ENCODE measurements at places on chromosomes 2 and 18.

DNA sequence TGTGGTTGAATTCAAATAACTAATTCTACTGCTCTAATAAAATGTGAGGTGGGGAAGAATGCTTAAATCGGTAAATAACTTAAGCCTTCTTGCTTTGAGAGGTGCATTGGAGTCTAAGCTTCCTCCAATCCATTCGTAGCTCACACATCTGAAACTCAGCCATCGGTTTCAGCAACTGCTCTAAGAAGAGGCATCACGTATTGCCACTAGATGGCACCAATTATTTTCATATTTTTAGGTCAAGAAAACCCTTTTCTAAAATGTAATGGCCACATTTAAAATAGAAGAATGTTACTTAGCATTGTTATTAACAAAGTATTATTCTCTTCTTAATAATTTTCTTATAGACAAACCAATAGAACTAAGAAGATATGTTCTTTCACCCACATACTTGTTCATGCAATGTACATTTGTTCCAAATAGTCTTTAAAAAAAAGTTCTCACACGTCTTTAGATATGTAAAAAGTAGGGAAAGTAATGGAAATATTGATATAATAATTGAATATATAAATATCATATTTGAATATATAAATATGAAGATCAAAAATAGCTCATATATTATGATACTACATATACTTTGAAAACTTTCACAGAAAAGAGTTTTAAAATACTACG is 229.8 kb downstream of the CCDC178 start:
- DNase-seq, result peak; percentile 62

DNA sequence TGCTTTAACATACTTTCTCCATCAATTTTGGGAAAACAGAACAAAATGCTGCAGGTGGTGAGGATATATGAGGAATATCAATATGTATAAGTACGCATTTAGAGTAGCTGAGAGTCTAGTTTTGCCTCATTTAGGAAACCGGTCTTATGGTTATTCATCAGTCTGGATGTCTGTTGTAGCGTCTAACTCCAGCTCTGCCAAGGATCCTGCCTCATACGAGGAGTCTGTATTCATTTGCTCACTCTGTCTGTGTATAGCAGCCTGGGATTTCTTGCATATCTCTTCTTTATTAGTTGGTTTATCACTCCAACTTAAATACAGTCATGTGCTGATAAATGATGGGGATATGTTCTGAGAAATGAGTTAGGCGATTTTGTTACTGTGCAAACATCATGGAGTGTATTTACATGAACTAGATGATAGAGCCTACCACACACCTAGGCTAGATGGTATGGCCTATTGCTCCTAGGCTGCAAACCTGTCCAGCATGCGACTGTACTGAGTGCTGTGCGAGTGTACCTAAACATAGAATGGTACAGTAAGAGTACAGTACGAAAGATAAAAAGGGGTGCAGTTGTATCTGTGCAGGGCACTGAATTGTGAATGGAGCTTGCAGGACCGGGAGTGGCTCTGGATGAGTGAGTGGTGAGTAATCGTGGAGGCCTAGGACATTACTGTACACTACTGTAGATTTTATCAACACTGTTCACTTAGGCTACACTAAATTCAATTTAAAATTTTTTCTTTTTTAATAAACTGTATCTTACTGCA is 148.1 kb downstream of the ZNF407 start:
- no peak for DNase-seq

GRCh38 chr2:197308996-197309690 is 1.4 kb downstream of the ANKRD44 start:
- no peak for DNase-seq

- no peak for DNase-seq
Observed at GRCh38 chr18:74899554-74899953, 301.9 kb downstream of the ZNF407 start.

DNA sequence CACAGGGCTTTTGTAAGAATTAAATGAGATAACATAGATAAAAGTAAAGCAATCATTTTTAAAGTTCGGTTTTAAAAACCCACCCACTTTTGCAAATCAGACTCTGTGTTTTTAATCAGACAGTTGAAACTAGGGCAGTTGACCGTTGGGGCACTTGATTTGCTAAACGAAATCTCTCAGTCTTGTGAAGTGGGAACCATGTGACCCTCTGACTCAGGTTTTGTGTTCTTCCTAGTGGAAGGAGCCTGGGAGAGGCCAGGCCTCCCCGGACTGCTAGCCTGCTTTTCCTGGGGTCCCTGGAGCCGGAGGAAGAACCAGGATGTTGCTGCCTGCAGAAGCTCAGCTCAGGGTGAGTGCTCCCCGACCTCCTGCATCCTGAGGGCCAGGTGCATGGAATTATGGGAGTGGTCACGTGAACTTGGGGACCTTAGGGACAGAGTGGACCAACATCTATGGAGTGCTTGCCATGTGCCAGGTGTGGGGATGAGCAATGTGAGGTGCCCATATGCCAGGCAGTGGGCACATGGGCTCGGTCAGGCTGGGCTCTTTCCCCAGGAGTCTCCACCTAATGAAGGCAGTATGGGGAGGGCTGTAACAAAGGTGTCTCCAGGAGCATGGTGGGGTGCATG is 3.9 kb downstream of the C2orf72 start:
- DNase-seq, result no peak

GRCh38 chr2:45709137-45709536 is 57.7 kb downstream of the PRKCE start:
- DNase-seq, result no peak

DNA sequence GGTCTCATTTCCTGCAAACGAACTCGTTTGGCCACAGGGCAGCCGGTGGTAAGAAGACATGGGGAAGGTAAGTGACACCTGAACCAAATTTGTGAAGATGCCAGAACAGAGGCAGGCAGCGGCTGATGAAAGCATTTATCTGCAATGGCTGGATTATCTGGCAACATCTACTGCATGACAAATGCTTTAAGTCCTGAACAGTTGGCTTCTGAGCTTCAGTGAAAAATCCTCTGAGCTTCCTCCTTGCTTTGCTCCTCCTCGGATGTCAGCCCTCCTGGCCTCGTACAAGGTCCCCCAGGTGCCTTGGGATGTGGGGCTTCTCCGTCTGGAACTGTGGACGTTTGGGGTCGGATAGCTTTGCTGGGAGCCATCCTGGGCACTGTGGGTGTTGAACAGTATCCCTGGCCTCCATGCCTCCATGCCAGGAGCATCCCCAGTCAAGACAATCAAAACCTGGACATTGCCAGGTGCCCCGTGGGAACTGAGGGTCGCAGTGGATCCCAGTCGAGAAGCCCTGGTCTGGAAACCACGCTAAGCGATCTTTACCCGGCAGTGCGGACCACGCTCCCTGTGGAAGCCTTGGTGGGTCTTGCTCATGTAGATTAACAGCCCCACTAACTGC is 49.3 kb downstream of the KCNG2 start:
- no peak for DNase-seq

GRCh38 chr2:156892467-156893281 is 364.8 kb upstream of the GALNT5 start:
- DNase-seq, result peak; percentile 37

DNA sequence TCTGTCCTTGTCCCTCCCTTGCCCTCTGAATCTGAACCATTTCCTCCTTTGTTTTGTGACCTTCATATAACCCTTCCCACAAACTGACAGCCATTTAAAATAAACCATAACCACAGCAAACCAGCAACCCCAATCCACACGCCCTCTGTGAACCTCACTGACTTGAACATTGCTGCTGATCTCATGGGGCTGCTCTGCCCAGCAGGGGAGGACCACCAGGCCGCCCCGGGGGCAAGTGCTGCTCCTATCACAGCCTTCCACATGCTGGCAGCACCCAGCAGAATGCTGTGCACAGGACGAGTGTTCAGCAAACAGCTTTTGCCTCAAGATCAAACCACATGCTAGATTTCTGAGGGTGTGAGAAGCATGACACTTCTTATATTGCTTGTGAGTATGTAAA is 73.9 kb upstream of the UXS1 start:
- DNase-seq, result no peak

DNA sequence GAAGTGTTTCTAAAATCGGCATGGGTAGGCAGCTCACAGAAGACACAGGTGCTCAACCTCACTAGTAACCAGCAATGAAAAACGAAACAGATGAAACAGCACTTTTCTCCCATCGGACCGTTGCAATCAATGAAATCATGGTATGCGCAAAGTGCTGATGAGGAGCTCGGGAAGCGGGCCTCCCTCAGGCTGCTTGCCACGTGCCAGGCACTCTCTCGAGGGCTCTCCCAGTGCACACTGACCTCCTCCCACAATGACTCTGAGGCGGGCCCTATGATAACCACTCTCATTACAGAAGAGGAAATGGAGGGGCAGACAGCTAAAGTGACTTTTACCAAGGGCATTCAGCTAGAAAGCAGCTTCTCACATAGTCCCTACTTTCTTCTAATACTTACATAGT is 3.8 kb upstream of the ANKRD23 start:
- no peak for DNase-seq

DNA sequence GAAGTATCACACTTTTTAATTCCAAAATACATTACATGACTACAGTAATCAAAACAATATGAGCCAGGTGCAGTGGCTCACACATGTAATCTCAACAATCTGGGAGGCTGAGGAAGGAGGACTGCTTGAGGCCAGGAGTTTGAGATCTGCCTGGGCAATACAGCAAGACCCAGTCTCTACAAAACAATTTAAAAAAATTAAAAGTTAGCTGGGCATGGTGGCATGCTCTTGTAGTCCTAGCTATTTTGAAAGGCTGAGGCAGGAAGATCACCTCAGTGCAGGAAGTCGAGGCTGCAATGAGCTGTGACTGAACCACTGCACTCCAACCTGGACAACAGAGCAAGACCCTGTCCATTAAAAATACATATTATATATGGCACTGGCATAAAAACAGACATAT is 109.8 kb downstream of the USP34 start:
- DNase-seq, result no peak

GRCh38 chr2:6177811-6178210 is 485.6 kb downstream of the SOX11 start:
- DNase-seq, result no peak

GRCh38 chr2:65914244-65914786 is 481.9 kb upstream of the SPRED2 start:
- no peak for DNase-seq

DNA sequence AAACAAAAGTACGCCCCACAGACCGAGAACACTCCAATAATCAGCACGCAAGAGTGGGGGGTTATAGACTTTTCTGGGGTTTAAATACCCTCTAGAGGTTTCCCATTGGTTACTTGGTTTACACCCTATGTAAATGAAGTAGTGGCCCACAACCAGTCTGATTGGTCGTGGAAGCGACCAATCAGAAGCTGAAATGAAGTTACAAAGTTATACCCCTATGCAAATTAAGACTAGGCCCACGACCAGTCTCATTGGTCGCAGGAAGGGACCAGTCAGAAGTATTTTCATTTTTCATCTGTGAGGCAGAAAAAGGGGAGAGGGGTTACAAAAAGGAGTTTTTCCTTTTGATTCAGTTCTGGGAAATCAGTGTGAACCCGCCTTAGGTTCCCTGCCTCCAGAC is 55.3 kb upstream of the YWHAQ start:
- no peak for DNase-seq

- no peak for DNase-seq
Observed at GRCh38 chr18:70165936-70166335, 39.6 kb downstream of the RTTN start.

DNA sequence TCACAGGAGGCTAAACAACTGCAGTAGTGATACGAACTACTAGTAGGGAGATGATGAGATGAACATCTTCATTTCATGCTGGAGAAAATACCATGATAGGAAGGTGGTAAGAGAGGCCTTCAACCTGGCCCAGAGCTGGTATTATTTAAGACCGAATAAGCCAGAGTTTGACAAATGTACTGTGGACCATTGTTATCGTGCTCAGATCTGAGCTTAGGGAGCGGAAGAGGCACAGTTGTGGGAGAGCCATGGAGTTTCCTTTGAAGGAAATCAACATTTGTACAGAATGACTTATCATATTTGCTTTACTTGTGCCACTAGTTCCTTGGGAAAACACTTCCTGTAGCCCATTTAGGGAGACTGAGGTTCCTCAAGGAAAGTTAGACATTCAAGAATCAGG is 260.6 kb upstream of the TNP1 start:
- no peak for DNase-seq

DNA sequence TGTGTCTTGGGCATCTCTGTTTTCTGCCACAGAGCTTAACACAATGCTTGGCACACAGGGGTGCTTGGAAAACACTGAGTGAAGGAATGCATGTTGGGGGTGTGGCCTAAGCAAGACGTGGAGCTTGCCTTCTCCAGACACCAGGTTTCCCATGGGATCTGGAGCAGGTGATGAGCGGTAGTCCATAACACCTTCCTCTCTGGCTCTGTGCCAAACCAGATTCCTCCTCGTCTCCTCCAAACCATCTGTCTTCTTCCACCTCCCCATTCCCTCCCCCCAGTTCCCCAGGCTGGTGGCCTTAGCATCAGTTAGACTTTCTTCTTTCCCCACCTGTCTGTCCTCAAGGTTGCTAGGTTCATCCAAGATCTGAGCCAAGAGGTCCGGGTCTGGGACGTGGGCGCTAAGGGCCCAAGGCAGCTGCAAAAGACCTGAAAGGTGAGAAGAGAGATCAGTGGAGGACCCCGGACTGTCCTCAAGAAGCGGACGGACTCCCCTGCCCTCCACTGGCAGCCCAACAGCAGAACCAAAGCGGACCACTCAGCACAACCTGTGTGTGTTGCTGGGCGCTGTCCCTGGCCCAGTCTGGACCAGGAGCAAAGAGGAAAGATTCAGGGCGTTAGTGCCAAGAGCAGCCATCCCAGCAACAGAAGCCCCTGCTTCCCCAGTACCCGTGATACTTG is 1.2 kb upstream of the ITM2C start:
- no peak for DNase-seq

DNA sequence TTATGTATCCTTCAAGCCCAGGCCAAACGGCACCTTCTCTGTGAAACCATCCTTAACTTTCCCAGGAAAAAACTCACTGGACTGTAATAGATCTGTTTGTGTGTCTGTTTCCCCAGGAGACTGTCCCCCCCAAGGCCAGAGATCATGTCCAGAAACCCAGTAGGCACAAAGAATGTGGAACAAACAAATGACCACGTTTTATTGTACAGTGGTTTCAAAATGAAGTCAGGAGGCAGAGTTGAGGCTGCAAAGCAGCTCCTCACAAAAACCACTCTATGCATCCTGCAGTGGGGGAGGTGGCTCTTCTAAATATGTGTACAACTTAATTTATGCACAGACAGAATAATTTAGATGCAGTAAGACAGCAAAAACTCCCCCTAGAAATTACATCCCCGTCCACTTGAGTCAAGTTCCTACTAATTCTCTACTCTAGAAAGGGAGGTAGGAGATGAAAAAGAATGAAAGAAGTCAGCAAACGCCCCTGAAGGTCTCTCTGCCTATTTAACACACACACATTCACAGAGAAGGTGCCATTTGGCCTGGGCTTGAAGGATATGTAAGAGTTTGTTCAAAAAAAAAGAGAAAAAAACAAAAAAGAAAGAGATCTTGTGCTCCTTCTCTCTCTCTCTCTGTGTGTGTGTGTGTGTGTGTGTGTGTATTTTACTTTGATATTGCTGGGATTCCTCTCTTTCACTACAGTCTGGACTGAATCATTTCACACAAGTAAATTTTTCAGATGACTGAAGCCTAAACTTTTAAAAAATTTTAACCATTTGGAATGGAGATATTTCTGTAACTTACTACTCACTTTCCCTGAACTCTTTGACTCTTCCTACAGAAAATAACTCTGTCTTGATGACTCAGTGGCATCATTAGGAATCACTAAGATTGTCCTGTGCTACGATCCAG is 19.5 kb downstream of the BCL2 start:
- no peak for DNase-seq

GRCh38 chr2:144158096-144158495 is 361.8 kb downstream of the ZEB2 start:
- no peak for DNase-seq

GRCh38 chr2:51256736-51257135 is 224.8 kb upstream of the NRXN1 start:
- DNase-seq, result no peak

GRCh38 chr2:71680925-71681324 is 227.6 kb downstream of the DYSF start:
- DNase-seq, result no peak

Data from HEK293T (cell line).